ENCODE measurements at places on chromosomes 6 and 20. TPM values are rescaled to one million over a fixed set of nuclear protein-coding genes. Genes with fewer than 3 reads are reported as not detected.

Gene FOXC1
- 9.5 TPM for total RNA-seq

Gene DPPA5
- total RNA-seq = not detected

Gene TOP1
- total RNA-seq = 78.7 TPM

Gene ADTRP
- total RNA-seq = 0.36 TPM

Gene RAET1L
- 0.40 TPM for total RNA-seq

Gene ANKRD66
- not detected for total RNA-seq

Gene LTV1
- 34.7 TPM for total RNA-seq

Gene ULBP2
- total RNA-seq = 4.0 TPM

Gene AFDN
- 15.2 TPM for total RNA-seq

Data from A549 treated with CORT108297 at 1 μM for 4 hours (cell line).